ENCODE measurements at places on chromosomes 4 and X. TPM values are rescaled to one million over a fixed set of nuclear protein-coding genes. Genes with fewer than 3 reads are reported as not detected.

The COX7B gene
- total RNA-seq = 363 TPM

The RAB39B gene
- 0.06 TPM for total RNA-seq

The NMU gene
- not detected for total RNA-seq

The MAGEA2 gene
- total RNA-seq = not detected

The BEND4 gene
- not detected for total RNA-seq

The AKAP14 gene
- not detected for total RNA-seq

The ZNF732 gene
- not detected for total RNA-seq

The F11 gene
- total RNA-seq = not detected

The TMPRSS11A gene
- total RNA-seq = not detected

The PPEF1 gene
- total RNA-seq = not detected

The NPY5R gene
- total RNA-seq = not detected

The AWAT1 gene
- not detected for total RNA-seq

The TMEM31 gene
- total RNA-seq = not detected

The BMP2K gene
- 14.2 TPM for total RNA-seq

The RAB33A gene
- 0.15 TPM for total RNA-seq

The ADRA2C gene
- total RNA-seq = not detected

The MXRA5 gene
- total RNA-seq = 2.6 TPM

The NXF2B gene
- total RNA-seq = not detected

The TRPC5OS gene
- not detected for total RNA-seq

The STARD8 gene
- total RNA-seq = 0.98 TPM

The RHOXF2 gene
- not detected for total RNA-seq

The VSIG1 gene
- total RNA-seq = not detected

The CTAG1B gene
- not detected for total RNA-seq

The FAM53A gene
- 2.9 TPM for total RNA-seq

The DUX4 gene
- total RNA-seq = not detected

The MSX1 gene
- 2.1 TPM for total RNA-seq

The ZNF275 gene
- 10.2 TPM for total RNA-seq

The TMEM35A gene
- total RNA-seq = 0.73 TPM

The TMPRSS11F gene
- total RNA-seq = not detected

The MAGEA2B gene
- not detected for total RNA-seq

The MAGEE2 gene
- total RNA-seq = not detected

The SPARCL1 gene
- total RNA-seq = 208 TPM

The CDS1 gene
- 0.24 TPM for total RNA-seq

The CLTRN gene
- total RNA-seq = 0.12 TPM

The SLC6A14 gene
- not detected for total RNA-seq

The PHOX2B gene
- not detected for total RNA-seq

The IL2 gene
- total RNA-seq = not detected

The TDO2 gene
- 1.0 TPM for total RNA-seq

The P2RY8 gene
- not detected for total RNA-seq

The MAD2L1 gene
- 2.2 TPM for total RNA-seq

The CLDN22 gene
- total RNA-seq = not detected

The SASH3 gene
- not detected for total RNA-seq

The SPANXN3 gene
- total RNA-seq = not detected

The SRPK3 gene
- 0.12 TPM for total RNA-seq

The FAM241A gene
- total RNA-seq = 2.4 TPM

The RADX gene
- total RNA-seq = 0.19 TPM

The BCOR gene
- total RNA-seq = 9.3 TPM

The FRAS1 gene
- 2.7 TPM for total RNA-seq

The PABPC5 gene
- total RNA-seq = 3.0 TPM

The MAML3 gene
- 6.0 TPM for total RNA-seq

The SFRP2 gene
- not detected for total RNA-seq

The NWD2 gene
- not detected for total RNA-seq

The TSPAN5 gene
- 43.5 TPM for total RNA-seq

The BCAP31 gene
- total RNA-seq = 122 TPM

The HSFX2 gene
- 0.10 TPM for total RNA-seq

The BBS7 gene
- 12.4 TPM for total RNA-seq
